ENCODE measurements at places on chromosomes 4 and X.

- peak; percentile 30 for DNase-seq
Measured at GRCh38 chrX:154373340-154374306, 811 bp downstream of the FLNA start.

GRCh38 chr4:185879666-185880312 is 67.8 kb upstream of the SORBS2 start:
- DNase-seq, result no peak

DNA sequence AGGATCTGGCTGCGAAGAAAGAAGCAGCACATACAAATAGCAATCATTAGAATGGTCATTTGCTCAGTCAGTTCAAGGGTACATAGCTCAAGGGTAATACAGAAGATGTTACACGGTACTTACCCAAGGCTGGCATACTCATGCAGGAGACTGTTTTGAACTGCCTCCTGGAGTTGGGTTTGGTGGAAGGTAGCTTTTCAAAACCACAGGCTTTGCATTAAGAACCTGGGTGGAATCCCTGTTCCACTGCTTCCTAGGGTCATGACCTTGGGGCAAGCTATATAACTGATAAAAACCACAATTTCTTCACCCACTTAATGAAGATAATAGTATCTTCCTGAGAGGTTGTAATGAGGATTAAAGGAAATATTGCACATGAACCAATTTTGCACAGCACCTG is 36.5 kb downstream of the TBC1D9 start:
- no peak for DNase-seq

- DNase-seq, result no peak
Measured at GRCh38 chrX:9790866-9791265, 4.6 kb downstream of the SHROOM2 start.

DNA sequence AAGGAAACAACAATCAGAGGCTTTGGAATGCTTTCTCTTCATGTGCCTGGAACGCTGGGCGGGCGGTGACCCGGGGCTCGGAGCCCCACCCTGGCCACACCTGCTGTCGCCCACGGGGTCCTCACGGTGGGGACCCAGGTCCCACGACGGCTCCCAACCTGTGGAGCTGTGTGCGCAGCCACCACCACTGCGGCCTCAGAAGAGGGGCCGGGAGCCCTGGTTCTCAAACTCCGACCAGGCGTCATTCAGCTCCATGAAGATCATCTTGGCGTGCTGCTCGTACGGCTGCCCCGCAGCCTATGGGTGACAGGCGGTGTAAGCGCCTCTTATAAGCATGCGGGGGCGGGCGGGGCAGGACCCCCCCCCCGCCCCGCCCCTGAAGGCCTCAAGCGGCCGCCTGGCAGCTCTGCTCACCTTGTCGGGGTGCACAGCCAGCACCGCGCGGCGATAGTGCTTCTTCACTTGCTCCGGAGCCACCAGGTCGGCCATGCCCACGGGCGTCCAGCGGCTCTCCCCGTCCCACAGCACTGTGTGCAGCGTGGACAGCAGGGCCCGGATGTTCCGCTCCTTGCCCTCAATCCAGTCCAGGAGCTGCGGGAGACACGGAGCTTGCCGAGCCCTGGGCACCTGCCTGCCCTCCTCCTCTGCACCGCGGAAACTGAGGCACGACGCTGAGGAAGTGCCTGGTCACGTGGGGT is 23.7 kb upstream of the CPLX1 start:
- DNase-seq, result no peak

DNA sequence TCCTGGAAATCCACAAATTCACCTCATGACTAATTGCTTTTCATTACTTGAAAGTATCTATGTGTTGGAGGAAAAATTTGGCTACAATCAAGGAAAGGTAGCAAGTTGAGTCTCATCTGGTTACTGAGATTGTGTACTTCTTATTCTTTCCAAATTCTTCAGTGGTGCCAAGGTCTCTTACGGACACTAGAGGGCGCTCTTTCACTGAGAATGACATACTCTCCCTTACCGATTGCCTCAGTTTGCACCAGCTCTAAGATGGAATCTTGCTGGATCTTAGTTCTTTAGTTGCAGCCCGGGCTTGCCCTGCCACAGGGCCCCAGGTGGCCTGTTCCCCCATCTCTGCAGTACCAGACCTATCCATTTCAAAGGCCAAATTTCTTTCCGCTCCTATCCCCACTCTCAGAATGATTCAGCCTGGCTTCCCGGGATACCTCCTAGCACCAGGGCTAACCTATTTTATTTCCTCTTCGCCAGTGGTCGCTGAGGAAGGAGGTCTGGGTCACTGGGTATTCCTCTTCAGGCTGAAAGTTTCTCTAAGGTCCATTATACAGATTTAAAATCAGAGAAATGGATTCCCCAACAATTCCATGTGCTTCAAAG is 24.6 kb upstream of the GPR50 start:
- peak; percentile 5 for DNase-seq

DNA sequence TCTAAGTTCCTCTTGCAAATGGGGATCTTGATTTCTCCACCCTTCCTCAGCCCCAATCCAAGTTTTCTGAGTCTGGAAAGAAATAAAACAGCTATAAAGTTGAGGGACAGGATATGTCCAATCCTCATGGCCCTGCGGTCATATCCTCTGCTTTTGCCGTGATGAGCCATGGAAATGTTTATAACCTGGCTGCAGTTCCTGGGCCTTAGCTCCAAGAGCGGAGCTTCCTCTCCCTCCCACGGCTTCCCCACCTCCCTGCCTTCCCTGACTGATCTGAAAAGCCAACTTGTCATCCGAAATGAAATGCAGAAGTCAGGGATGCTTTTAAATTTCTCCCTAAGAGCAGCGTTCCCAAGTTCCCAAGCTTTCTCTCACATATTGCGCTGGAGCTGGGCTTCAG is 221.5 kb upstream of the SFRP2 start:
- no peak for DNase-seq

DNA sequence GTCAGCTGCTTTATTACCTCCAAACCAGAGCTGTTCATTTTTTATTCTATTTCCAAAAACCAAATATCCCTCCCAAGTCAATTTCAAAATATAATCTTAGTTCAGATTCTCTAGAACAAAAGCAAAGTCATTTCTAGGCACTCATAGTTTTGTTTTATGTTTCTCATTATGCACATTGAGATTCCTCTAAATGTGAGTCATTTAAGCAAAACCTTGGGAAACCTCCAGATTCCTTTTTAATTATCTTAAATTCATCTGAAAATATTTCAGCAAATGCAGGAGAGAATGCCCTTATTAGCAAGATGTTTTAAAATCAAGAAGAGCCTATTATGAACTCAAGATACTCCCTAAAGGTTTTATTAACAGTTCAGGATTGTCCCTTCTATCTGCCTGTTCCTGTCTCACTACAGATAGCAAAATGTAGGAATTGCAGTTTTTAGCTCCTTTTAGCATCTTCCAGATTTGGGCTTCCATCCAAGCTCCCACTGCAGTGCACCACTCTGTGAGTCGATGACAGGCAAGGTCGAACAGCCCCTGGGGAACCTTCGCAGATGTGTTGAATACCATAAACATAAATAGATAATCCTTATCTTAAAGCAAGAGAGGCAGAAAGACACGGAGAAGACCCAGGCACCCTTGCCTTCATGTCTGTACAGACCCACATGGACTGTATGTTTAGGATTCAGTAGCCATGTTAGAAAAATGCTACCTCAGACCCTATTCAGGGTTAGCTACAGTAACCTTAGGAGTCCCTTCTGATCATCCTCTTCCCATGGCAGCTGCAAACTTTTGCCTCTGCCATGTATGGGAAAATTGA is 11.3 kb upstream of the SLC9A7 start:
- no peak for DNase-seq

DNA sequence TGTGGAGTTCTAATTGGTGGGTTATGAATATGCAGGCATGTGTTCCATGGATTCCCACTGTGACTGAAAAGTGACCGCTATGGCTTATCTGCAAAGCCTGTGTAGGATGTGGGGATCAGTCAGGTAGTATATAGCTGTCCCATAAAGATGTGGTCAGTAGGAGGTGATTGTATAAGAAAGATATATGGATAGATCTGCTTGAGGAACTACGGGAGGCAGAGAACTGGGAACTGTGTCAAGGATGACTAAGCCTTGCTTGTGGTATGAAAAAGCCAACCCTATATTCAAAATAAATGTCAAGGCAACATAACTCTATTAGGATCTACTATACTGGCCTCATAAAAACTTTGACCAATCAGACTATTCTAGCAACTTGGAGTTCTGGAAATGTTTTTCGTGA is 185.2 kb downstream of the KLHL4 start:
- no peak for DNase-seq

DNA sequence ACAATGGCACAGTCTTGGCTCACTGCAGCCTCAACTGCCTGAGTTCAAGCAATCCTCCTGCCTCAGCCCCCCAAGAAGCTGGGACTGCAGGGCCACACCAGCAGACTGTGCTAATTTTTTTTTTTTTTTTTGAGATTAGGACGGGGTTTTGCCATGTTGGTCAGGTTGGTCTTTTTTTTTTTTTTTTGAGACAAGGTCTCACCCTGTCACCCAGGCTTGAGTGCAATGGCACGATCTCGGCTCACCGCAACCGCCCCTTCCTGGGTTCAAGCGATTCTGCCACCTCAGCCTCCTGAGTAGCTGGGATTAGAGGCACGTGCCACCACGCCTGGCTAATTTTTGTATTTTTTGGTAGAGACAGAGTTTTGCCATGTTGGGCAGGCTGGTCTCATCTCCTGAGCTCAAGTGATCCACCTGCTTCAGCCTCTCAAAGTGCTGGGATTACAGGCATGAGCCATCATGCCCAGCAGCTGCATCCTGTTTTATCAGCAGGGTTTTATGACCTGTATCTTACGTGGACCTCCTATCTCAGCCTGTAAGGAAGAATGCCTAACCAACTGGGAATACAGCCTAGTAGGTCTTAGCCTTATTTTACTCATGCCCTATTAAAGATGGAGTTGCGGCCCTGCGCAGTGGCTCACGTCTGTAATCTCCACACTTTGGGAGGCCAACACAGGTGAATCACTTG is 13.2 kb upstream of the MRPL1 start:
- no peak for DNase-seq

DNA sequence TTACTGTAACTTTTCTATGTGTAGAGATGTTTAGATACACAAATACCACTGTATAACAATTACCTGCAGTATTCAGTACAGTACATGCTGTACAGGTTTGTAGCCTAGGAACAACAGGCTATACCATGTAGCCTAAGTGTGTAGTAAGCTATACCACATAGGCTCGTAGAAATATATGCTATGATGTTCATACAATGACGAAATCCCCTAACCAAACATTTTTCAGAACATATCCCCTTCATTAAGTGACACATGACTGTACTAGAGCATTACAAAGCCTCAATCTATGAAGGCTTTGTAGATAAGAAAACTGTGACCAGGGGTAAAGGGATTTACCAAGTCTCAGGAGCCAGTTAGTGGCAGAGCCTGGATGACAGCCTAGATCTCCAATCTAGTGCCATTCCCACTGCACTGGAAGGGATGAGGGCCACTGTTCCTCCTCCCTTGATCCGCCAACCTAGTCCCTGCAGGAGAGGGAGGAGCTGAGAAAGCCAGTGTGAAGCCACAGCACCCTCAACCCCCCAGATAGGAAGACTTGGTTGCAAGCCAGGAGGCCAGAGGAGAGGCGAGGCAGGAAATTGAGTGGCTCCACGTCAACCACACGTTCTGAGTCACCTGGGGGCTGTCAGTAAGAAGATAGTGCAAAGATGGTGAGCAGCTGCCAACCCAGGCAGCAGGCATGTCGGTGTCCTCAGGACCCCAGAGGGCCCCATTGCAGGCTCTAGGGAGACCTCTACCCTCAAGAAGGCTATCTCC is 227.7 kb downstream of the BCOR start:
- peak; percentile 69 for DNase-seq

DNA sequence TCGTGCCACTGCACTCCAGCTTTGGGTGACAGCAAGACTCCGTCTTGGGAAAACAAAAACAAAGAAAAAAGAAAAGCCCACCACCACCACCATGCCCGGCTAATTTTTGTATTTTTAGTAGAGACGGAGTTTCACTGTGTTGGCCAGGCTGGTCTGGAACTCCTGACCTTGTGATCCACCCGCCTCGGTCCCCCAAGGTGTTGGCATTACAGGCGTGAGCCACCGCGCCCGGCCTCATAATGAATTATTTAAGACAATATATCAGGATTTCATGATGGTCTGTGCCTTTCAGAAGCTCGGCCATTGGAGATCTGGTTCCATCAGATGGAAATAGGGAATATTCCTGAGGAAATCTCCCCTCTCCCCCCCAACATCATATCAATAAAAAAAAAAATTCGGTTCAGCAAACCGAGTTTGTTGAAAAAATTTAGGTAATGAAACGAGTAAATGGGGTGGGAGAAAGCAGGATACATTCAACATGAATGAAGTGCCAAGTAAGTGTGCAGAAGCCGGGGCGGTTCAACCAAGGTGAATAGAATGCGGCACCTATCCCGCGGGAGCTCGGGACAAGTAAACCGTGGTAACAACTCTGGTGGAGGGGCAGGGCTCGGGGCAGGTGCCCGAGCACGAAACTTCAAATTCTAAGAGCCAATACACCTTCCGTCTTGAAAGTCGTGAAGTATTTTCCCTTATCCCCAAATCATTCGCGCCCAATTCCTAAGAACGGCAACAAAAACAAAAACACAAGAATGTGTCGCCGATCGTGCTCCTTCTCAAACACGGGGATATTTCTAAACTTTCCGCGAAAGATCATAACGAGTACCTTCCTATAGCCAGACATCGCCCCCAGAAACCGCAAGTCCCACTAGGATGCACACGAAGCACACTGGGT is 773 bp upstream of the TXLNG start:
- peak; percentile 7 for DNase-seq

- DNase-seq, result no peak
Measured at GRCh38 chr4:88439161-88439760, 17.7 kb upstream of the HERC5 start.

- DNase-seq, result peak; percentile 19
Measured at GRCh38 chr4:101232074-101232776, 115.1 kb downstream of the PPP3CA start.

DNA sequence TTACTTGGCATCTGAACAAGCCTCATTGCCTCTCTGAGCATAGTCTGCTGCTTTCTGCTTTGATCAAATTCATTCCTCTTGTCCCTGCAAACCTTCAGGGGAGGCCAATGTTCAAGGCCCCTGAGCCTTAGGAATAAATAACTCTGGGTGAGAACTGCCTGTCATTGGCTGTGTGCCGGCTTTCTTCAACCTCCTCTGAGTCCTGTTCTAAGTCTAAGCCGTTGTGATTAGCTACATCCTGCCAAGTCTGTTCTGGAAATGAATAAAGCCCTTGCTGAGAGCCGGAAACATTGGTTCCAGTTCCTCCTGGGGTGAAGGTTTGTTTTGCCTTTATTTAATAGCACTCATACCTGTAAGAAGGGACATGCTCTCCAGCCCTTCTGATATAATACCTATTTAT is 13.8 kb downstream of the RNF4 start:
- no peak for DNase-seq

- DNase-seq, result no peak
Measured at GRCh38 chr4:5619913-5620625, 88.3 kb downstream of the EVC2 start.
